ENCODE measurements at places on chromosomes 1 and 21.

DNA sequence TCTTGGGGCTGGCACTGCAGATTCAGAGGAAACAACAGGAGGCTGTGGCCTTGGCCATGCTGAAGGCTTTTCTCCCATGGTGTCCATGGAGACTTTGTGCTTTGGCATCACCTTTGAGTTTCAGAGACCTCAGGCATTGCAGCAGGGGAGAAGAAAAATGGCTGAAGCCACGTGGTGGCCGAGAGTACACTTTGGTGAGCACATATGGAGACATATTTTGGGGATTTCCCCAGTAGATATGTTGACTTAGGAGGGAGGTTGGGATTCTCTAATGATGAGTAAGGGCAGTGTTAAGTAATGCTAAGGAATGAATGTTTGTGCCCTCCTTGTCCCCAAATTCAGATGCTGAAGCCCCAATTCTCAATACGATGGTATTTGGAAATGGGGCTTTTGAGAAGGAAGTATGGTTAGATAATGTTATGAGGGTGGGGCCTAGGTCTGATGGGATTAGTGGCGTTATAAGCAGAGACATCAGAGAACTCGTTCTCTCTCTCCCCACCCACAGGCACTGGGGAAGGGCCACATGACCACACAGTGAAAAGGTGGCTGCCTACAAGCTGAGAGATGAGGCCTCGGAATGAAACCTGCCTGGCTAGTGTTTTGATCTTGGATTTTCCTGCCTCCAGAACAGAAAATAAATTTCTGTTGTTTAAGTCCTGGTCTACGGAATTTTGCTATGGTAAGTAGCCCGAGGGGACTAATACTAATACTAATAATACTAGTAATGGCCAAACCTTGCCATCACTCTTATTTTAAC is 98.6 kb downstream of the TBX19 start:
- DNase-seq, result peak; percentile 3

GRCh38 chr1:119682141-119682540 is 29.6 kb upstream of the PHGDH start:
- DNase-seq, result no peak

DNA sequence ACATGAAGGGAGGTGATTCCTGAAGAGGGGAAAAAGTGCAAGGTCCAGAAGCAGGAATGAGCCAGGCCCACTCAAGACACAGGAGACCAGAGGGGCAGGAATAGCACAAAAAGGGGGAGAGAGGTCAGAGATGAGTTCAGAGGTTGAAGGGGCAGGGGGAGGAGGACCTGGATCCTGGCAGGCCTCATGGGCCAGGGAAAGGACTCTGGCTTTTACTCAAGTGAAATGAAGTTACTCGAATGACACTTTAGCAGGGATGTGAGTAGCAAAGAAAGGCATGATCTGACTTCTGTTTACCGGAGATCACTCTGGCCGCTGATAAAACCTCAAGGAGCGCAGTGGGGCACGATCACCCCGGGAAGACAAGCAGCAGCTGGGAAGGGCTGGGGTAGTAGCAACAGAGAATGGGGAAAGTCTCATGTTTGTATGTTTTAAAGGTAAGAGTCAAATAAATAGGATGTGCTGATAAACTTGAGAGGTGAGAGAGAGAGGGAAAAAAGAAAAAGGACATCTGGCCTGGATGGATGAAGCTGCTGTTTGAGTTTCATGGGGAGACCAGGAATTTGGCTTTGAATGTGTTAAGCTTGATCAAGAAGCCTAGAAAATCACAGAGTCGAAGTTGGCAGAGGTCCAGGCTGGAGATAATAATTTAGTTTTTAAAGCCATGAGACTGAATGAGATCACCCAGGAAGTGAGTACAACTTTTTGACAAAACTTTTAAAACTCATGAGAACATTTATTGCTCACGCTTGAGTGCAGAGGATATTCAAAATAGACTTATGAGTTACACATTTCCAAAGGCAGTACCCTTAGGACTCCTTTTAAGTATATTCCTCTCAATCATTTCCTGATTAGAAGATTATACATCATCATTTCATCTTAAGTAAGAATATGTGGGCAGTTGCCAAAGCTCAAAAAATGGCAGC is 156.0 kb downstream of the RERE start:
- DNase-seq, result no peak

GRCh38 chr1:221098471-221099405 is 219.5 kb downstream of the HLX start:
- no peak for DNase-seq

- DNase-seq, result no peak
Measured at GRCh38 chr1:234875953-234876855, 252.4 kb downstream of the TOMM20 start.

DNA sequence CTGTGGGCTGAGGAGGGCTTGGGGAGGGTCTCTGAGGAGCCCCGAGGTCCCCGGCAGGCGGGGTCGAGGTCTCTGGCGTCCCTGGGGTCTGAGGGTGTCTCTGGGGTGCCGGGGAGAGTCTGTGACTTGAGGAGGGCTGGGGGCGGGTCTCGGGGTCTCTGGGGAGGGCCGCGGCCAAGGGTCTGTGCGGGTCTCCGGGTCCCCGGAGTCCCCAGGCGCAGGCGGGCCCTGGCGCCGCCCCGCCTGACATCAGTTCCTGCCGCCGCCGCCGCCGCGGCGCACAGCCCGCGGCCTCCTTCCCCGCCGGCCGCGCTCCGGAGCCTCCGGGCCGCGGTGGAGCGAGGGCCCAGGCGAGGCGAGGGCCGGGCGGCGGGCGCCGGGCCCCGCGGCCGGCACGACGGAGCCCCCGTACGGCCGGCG is at the start of gene PLEKHM2:
PLEKHM2 (plus strand) TSS at position 279 of the 420 bp plus-strand sequence. CDS start 239 bp downstream, outside the sequence.
- no peak for DNase-seq

GRCh38 chr1:54475357-54475881 is 69.2 kb upstream of the SSBP3 start:
- no peak for DNase-seq

- DNase-seq, result no peak
Measured at GRCh38 chr1:101394041-101394440, 157.2 kb downstream of the S1PR1 start.

- DNase-seq, result no peak
Measured at GRCh38 chr1:155051777-155052398, 772 bp downstream of the ADAM15 start.

GRCh38 chr1:200380589-200381021 is 29.2 kb downstream of the ZNF281 start:
- DNase-seq, result no peak

DNA sequence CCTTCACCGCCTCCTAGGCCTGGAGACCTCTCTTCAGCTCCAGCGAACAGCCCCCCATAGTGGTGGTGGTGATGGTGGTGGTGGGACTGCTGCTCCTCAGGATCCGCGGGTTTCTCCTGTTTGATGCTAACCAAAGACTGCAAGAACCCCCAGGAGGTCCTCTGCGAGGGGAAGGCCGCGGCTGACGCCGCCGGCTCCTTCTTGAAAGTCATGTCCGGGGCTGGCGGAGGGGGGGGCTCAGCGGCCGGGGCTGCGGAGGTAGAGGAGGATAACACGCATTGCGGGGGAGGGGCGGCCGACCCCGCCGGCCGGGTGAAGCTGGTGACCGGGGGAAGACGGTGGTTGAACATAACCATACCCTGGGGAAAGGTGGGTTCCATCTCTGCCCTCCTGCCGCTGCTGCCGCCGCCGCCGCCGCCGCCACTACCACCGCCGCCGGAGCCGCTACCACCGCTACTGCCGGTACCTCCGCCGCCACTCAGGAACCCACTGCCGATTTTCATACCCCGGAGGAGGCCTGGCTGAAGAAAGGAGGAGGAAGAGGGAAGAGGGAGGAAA is 554 bp downstream of the ZNF281 start:
- no peak for DNase-seq

DNA sequence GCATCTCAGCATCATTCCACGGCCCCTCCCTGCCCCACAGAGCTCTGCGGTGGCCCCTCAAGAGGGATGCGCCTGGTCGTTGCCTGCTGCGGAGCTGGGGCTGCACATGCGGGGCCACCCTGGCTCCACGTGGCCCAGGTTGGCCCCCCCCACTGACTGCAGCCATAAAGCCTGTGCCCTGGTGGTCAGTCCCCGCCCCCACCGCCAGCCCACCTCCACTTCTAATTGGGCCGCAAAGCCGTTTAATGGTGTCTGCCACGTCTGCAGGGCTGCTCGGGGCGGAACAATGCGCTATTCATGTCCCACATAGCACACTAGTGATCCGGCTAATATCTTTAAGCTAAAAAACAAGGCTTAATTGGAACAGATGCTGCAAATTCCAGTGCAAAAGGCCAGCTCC is 33.5 kb upstream of the ACTRT2 start:
- no peak for DNase-seq

DNA sequence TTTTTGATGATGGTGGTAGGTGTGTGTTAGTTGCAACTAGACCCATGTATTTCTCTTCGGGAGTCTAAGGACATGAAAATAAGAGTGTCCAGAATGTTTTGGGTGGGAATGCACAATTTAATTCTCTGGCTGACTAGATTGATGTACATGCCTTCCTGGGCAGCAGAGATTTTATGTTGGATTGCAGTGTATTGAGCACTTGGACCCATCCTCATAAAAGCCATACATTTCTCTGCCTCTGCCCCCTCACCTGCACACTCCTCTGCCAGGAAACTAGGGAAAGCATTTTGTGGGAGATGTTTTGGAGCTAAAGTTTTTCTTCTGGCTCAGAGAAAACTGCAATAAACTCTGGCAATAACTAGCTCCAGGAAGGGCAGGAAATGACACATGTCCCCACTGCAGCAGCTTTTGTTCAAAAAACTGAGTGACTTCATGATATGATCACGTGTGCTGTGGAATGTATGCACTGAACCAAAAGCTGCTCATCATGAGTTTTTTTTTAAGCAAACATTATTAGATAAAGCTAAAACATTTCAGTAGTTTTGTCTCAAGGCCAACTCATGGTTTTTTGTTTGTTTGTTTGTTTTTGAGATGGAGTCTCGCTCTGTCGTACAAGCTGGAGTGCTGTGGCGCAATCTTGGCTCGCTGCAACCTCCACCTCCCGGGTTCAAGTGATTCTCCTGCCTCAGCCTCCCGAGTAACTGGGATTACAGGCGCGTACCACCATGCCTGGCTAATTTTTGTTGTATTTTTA is 17.6 kb downstream of the RIT1 start:
- no peak for DNase-seq

DNA sequence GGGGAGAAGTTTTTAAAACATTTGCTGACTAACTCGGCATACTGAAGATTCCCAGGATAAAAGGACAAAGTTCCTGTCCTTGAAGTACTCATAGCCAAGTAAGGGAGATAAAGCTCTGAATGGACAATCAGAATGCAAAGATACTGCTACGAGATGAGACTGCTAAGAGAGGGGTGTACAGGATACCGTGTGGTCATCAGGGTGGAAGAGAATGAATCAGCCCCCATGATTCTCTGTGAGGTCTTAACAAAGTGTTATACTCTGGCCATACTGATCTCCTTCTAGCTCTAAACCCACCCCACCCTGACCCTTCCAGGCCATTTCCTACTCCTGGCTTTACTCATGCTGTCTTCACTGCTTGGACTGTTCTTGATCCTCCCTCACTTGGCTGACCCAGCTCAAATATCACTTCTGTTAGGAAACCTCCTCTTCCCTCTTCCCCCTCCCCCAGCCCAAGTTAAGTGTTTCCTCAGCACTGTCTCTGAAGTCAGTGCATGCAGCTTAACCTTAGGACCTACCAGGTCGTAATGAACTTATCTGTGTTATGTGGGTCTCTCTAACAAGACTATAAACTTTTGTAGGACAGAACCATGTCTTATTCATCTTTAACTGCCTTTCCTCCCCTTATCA is 15.8 kb upstream of the MAGOH start:
- peak; percentile 24 for DNase-seq

GRCh38 chr1:200626853-200627534 is 6.4 kb upstream of the KIF14 start:
- DNase-seq, result no peak

DNA sequence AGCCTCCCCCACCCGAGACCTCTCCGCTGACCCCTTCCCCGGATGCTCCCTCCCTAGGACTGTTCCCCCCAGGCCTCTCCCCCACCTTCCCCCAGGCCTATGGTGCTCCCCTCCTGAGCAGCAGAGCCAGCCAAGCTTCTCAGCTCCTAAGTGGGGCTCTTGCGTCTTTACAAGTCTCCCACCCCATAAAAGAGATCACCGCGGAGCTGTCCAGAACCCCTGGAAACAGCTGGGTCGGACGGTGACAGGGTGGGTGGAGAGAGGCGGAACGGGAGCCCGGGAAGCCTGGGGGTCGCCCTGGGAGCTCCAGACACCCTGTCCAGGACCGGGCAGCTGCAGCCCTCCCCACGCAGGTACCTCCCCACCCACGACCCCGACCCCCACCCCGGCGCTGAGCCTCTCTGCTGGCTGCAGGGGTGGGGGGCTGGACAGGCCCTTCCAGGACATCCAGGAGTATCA is 61.2 kb downstream of the WNT9A start:
- DNase-seq, result no peak

- DNase-seq, result no peak
Measured at GRCh38 chr1:27618341-27619082, 14.6 kb upstream of the AHDC1 start.

- DNase-seq, result no peak
Measured at GRCh38 chr1:41475859-41476567, 8.5 kb downstream of the EDN2 start.

GRCh38 chr1:944341-945325 is 14.4 kb downstream of the NOC2L start:
- no peak for DNase-seq

GRCh38 chr1:94101613-94102525 is 19.1 kb downstream of the ABCA4 start:
- no peak for DNase-seq

DNA sequence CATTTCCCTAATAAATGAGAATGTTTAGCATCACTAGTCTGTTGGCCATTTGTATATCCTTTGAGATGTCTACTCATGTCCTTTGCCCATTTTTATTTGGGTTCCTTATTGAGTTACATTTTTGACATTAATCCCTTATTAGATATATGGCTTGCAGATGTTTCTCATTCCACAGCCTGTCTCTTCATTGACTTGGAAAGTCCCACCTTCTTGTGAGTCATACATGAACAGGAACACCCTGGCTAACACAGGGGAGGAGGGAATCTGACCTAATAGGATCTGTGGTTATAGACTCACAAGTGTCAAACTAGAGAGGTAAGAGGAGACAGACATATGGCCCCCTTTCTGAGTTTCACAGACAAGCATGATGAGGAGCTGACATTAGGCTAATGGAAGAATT is 11.5 kb downstream of the ZP4 start:
- no peak for DNase-seq

- DNase-seq, result no peak
Measured at GRCh38 chr1:1024771-1025699, 5.1 kb downstream of the AGRN start.

- no peak for DNase-seq
Measured at GRCh38 chr1:195113471-195113870, 1494.8 kb downstream of the KCNT2 start.
